ENCODE measurements at places on chromosomes 2 and 18.

DNA sequence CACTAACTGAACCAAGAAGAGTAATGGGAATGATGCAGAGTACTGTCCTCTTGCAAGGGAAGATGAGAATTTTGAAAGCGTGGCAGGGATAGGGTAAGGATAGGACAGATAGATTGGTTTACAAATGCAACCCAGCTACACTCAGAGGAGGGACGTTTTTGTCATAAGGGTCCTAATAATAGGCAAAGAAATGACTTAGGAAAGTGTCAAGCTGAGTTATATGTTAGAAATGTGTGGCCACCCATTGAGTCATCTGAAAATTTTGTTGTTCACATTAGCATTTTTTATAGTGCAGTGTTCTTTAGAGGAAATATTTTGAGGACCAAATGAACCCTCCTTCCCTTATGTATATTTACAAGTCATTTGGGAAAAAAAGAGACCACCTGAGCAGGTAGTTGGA lies 137.5 kb downstream of the PHLPP1 start:
- no peak for DNase-seq

GRCh38 chr18:25314838-25315190 lies 37.2 kb downstream of the ZNF521 start:
- no peak for DNase-seq

GRCh38 chr2:99389371-99389770 lies 52.2 kb downstream of the EIF5B start:
- DNase-seq = no peak

DNA sequence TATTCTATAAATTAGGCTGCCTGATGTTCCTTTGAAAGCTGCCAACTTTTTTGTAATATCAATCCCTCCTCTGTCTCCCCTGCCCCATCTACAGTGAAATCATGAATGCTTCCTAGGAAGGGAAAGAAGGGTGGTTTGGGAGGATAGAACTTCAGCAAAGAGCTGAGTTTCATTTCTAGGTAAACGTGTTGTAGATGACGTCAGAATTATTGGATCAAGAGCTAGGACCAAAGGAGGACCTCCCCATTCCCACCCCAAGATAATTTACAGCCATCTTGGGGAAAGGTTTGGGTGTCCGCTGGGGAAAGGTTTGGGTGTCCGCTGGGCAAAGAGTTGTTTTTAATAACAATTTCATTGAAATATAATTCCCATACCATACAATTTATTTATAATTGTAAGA lies 11.2 kb upstream of the ANKRD53 start:
- no peak for DNase-seq

Measured in activated CD8-positive, alpha-beta memory T cell treated with anti-CD3 and anti-CD28 coated beads for 4 hours (primary cell).